ENCODE measurements at places on chromosomes 5 and 9.

GRCh38 chr9:129480227-129480626 lies 140.7 kb downstream of the C9orf50 start:
- DNase-seq = no peak

GRCh38 chr9:130054325-130054786 lies 650 bp downstream of the GPR107 start:
- DNase-seq = no peak

GRCh38 chr5:54534191-54535004 lies 16.8 kb downstream of the SNX18 start:
- no peak for DNase-seq

- DNase-seq = no peak
Observed at GRCh38 chr5:168746893-168747640, 167.9 kb upstream of the PANK3 start.

GRCh38 chr9:21830589-21830988 lies 28.2 kb downstream of the MTAP start:
- no peak for DNase-seq

DNA sequence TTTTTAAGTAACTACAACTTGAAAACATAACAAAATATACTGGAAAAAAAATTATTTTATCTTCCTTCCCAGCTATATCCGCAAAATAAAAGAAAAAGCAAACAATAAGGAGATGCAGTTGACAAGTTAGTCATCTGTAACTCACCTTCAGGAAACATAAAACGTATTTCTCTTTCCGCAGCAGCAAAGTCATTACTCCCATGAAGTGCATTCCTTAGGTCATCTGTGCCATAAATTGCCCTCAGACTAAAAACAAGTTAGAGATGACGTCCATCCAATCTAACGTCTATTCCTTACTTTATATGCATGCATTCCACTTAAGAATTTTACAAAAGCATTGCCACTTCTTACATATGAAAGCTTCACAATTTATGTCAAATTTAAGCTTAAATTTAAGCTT lies 10.9 kb downstream of the NME5 start:
- no peak for DNase-seq

DNA sequence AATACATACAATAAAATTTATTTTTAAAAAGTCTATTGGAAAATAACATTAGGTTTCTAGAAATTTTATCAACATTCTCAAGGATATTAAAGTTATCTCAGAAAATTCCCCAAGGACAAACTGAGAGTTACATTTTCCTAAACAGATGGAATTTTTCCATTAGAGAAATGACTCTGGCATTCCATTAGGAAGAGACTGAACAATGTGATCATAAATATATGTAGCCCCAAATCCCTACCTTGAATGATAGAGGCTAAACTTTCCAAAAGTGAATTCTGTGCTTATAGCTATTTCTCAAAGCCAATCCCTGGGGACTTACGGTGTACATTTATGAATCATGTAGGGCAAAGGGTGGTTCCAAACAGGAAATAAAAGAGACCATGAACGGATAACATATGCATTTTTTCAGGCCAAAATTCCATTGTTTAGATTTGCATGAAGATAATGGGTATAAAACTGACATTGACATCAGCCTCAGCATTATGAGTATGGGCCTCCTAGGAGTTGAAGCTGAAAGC lies 1181.0 kb upstream of the DMAC1 start:
- no peak for DNase-seq

GRCh38 chr9:108496846-108497245 lies 358.9 kb downstream of the ACTL7B start:
- DNase-seq = no peak

GRCh38 chr5:116546033-116546742 lies 28.4 kb downstream of the SEMA6A start:
- no peak for DNase-seq

- DNase-seq = no peak
Observed at GRCh38 chr9:136482046-136482792, 621 bp downstream of the SEC16A start.

GRCh38 chr5:72256536-72256935 lies 63.5 kb downstream of the MRPS27 start:
- DNase-seq = no peak

DNA sequence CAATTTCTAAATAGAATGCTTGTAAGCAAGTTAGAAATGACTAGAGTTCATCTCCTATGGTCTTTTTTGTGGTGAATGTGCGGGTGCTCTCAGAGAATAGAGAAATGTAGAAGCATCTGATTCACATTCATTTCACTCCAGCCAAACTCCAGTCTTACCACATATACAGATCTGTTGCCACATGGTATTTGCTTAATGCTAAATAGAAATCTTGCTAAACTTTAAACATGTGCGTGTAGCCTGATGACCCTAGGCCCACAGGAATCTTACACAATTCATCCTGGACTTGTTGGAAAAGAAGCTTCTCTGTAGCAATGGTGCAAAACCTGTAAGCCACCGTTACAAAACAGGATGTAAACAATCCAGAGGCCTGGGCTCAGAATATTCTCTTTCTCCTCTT lies 135.2 kb downstream of the PCSK1 start:
- no peak for DNase-seq

DNA sequence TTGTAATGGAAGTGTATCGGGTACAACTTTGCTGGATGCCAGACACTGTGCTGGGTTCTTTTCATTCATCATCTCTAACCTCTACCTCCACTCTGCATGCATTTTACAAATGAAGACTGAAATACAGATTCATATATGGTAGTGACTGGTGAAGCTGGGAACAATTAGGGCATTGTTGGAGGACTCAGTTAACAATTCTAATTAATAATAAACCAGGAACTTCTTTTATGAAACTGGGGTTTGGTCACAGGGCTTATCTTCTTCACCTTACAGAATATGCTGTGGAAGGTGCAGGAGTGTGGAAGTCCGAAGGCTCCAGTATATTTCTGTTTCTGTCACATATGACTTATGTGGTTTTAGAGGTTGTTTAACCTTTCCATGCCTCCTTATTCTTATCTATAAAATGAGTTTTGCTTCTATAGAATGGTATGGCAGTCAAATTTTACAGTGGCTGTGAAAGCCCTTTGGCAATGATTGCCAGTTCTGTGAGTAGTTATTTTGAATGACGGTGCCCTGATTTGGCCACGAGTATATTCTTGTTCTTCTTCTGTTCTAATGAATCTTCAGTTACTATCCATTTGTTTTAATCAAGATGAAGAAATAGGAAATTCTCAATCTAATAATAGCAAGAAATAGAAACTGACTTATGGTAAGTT lies 284.7 kb downstream of the GABRB2 start:
- DNase-seq = no peak

GRCh38 chr5:180786531-180787398 lies 15.8 kb downstream of the MGAT1 start:
- no peak for DNase-seq

- no peak for DNase-seq
Observed at GRCh38 chr9:16867576-16868311, 2.7 kb downstream of the BNC2 start.

GRCh38 chr9:128008171-128008570 lies 27.4 kb upstream of the EEIG1 start:
- DNase-seq = no peak

- no peak for DNase-seq
Observed at GRCh38 chr5:164202338-164202737, 696.9 kb downstream of the MAT2B start.

GRCh38 chr5:110053824-110054223 lies 364.1 kb downstream of the MAN2A1 start:
- DNase-seq = no peak

DNA sequence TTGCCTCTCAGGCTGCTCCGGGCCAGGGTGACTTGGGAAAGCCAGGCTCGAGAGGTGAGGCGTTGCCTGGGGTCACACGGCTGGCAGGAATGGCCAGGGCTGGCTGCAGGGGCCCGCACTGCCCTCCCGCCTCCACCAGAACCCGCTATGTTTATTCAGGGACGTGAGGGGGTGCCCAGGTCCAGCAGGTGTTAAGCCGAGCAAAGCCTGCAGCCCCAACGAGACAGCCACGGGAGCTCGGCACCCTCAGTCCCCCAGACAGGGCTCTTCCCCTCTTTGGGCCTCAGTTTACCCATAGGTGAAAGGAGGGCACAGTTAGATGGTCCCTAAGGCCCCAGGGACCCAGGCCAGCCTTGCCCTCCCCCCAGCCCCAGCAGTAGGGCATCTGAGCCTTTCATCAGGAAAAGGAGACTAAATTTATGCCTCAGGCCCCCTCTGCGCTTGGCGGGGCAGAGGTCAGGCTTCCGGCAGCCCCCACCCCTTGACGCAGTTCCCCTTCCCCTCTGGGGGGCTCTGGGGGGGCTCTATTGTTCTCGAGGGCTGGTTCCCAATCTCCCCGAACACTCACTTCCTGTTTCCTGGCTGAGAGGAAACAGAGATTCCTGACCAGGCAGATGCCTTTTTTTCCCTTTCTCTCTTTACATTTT lies 7.1 kb upstream of the EGFL7 start:
- no peak for DNase-seq

DNA sequence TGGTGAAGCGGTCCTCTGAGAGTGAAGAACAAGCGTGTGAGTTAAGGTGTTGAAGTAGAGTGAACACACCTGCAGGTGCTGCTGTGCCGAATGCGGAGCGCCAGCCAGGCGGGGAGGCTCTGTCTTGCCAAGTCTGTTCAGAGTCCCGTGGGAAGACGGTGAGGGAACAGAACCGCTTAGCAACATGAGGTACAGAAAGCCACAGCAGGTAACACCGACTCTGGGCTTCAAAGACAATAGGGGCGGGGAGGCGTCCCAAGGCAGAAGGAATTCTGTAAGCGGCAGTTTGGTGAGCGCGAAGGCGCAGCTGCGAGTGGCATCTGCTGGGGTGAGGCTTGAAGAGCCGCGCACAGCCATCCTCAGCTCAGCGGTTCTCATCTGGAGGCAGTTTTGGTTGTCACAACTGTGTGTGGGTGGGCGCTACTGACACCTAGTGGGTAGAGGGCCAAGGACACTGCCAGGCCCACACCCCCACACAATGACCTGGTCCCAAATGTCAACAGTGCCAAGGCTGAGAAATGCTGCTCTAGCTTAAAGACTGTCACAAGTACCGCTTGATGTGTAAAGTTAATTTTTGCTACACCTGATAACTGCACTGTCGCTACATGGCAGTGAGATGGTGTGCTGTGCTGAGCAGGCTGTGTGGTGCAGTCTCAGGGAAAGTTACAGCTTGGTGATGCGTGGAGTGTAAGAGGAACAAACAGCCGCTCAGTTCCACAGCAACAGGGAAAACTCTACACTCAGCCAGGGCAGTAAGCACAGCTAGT lies 67.4 kb upstream of the TBC1D9B start:
- no peak for DNase-seq

GRCh38 chr9:135487281-135488012 lies 7.9 kb downstream of the PPP1R26 start:
- DNase-seq = no peak

- DNase-seq = peak; percentile 70
Observed at GRCh38 chr5:69042915-69043654, 50.7 kb upstream of the SLC30A5 start.

DNA sequence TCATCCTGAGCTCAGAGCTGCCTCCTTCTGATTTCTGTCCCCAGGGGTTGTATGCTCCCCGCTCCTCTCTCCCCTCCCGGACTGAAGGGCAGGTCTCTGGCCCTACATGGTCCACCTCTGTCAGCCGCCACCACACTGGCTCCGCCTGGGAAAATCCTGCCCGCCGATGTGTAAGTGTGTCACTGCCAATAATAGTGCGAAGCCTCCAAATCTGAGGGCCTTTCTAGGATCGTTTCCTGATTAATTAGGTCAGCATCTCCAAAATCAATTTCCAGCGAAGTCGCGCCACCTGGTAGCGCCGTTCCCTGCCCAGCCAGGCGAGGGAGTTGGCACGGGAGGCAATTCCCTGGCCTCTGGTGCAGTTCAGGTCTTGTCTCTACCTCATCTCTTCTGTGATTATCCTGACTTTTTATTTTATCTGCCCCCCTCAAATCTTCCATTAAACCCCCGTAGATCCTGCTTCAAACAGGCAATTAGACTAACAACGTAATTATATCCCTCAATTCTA lies 73.5 kb downstream of the ZNF618 start:
- no peak for DNase-seq

DNA sequence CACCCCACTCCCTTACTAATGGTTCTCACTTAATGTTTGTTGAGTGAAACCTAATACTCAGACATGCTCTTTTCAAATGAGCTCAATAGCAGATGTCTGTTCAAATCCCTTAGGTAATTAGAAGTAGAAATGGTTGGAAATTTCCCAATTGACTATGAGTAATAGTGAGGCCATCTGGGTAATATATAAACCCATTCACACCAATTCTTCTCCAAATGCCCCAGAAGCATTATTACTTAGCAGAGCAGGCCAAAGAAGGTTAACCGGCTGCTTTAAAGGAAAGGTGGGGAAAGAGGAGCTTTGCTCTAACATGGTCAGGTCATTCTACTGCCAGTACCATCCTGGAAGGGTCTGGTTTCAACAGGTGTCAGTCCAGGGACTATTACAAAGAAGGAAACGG lies 119.5 kb upstream of the MTAP start:
- no peak for DNase-seq

GRCh38 chr5:7501061-7501460 lies 105.1 kb downstream of the ADCY2 start:
- DNase-seq = no peak

DNA sequence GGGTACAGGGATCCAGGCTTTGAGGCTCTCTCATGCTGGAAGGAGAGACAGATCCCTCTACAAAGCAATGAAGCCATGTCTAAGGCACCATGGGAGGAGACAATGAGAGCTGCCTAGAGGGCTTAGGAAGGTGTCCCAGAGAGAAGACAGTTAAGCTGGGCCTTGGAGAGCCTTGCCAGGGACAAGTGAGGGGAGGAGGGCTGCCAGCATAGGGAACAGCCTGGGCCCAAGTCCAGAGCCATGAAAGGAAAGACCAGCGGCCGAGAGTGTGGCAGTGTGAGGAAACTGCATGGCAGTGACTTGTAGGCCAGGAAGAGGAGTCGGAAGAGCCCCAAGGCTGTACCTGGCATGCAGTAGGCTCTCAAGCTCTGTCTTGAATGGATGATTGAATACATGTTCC lies 88.5 kb downstream of the PSD2 start:
- no peak for DNase-seq

GRCh38 chr9:87239312-87239711 lies 258.4 kb upstream of the DAPK1 start:
- DNase-seq = no peak

DNA sequence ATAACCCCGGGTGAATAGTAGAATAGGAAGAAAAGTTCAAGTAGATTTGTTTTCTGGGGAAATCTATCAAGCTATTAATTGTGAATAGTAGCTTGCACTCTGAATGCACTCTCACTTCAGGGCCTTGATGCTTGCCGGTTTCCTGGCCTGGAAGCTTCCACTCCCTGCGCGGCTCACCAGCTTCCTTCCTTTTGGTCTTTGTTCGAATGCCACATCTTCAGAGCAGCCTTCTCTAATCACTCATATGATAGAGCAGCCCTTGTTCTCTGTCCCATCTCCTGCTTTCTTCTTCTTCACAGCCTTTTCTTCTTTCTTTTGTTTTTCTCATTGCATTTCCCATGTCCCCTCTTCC lies 146.7 kb downstream of the MAST4 start:
- DNase-seq = no peak

GRCh38 chr5:58759745-58760144 lies 176.9 kb downstream of the RAB3C start:
- DNase-seq = no peak

Measured in activated CD4-positive, alpha-beta T cell treated with anti-CD3 and anti-CD28 coated beads for 24 hours (primary cell).